ENCODE measurements at places on chromosomes 5 and 9.

- no peak for DNase-seq
Observed at GRCh38 chr9:99735041-99735440, 86.6 kb upstream of the NR4A3 start.

- no peak for DNase-seq
Observed at GRCh38 chr5:57494104-57495098, 11.8 kb upstream of the ACTBL2 start.

DNA sequence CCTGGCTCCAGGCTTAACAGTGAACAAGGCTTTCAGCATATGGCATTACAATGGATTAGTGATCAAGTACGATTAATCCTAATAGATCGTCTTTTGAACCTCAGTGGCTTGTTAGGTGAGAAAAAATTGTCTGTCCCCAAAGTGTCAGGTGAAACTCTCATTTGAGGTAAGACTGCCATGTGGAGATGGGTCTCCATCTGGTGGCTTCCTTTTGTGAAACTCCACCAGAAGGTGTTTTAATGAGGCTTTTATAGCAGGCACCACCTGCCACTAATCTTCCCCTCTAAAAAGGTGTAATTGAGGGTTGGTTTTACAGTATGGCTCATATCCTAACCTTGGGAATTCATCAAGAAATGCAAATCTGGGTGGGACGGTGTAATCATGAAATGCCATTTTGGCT, 471.1 kb upstream of the MPDZ start:
- DNase-seq = no peak

DNA sequence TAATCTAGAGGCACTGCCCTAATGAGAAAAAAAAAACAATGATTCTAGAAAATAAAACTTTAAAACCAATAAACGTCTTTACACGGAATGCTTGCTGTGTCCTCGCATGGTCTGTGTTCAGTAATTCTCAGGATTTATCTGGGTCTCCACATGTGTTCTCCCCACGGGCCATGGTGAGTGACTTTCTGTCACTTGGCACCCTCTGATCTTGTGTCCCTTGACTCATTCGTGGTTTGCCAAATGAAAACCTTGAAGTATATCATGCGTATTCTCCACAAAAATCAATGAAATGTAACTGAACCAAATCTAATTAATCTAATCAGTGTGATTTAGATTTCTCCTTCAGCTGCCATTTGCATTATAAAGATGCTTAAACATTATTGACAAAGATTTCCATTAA, 48.0 kb downstream of the UBE2QL1 start:
- no peak for DNase-seq

DNA sequence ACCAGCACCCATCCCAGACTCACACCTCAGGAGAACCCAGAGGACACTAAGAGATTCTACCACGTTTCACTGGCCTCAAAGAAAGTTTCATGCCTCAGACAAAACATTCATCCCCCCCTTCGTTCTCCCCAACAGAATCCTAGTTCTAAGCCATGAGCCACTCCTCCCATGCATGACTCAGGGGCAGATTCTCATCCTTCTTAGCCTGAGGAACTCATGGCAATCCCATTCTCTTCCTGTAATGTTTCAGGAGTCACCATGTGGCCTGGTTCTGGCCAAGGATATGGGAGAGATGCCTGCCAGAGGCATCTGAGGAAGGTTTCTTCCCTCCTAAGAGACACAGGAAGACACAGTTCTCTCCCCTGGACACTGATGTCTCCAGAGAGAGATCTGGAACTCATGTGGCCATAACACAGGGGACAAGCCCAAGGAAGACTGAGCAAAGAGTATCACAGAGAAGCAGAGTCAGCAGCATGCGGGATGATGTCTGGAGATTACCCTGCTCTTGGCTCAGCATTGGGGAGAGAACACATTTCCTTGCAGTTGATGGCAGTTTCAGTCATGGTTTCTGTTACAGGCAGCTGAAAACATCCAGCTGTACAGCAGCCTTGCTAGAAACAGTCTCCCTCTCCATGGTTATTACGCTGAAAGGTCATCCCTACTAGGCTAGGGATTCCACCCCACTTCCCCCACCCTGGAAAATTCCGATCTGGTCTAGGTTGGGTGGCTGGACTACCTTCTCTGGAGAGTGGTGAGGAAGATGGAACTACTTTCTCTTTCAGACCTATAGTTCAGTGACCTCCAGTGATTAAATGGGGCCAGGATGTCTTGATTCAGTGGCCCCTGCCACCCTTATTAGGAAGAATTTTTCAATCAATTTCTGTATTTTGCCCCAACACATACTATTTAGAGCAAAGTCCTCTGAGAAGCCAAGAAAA, 115.4 kb downstream of the ZNF608 start:
- no peak for DNase-seq

DNA sequence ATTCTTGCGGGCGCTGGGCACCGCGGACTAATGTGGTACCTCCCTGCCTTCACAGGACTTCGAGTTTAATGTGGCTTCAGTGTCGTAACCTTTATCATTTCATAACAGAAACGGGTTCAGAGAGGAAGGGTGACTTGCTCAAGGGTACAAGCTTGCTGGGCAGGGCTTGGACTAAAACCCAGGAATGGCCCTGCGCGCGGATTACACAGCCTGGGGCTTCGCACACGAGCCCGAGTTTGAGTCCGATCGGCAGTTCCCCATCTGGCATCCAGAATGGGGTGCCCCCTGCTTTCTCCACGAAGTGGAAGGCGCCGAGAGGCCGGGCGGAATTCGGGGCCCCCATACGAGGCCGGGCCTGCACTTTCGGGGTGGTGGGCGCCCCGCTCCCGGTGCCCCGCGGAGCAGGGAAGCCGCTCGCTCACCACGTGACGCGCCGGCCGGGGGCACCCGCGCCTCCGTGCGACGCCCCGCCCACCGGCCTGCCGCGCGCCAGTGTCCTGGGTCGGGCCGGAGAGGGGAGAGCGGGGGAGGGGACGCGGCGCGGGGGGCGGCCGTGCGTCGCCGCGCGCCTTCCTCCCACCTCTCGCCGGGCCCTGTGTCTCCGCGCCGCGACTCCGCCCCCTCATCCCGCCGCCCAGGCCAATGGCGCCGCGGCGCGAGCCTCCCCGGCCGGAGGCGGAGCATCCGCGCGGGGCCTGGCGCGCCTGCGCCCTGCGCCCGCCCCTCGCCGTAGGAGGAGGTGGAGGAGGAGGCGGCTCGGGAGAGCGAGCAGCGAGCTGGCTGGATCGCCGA, at the start of gene SET:
SET (plus strand) TSS at position 722 of the 792 bp plus-strand sequence. CDS start 361 bp downstream, outside the sequence.
- DNase-seq = peak; percentile 97

DNA sequence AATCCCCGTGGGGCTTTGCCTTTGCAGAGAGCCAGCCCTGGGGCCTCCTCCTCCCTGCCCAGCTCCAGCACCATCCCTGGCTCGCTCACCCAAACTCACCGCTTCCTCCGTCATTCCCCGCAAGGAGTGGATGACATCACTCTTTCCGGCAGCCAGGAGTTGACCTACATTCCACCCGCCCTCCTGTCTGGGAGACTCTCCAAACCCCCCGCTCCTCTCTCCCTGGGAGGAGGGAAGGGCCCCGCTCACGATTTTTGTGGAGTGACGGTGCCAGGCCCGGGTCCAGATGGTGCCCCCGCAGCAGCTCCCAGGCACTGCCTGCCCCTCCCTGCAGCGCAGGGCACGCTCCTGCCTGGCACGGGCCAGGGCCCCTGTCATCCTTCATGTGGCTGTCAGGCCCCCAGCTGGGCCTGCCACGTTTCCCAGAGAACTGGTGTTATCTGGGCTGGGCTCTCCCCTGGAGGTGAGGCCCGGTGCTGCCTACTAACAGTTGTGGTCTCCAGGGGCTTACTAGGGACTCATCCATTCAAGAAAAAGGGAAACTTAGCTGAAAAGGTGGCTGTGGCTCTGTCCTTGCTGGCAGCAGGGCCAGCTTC, 52.3 kb downstream of the NTNG2 start:
- DNase-seq = no peak

- no peak for DNase-seq
Observed at GRCh38 chr5:150140830-150141229, 14.8 kb downstream of the PDGFRB start.

- no peak for DNase-seq
Observed at GRCh38 chr9:83154821-83155220, 91.9 kb upstream of the RASEF start.

- no peak for DNase-seq
Observed at GRCh38 chr5:175382171-175382570, 61.8 kb downstream of the DRD1 start.

DNA sequence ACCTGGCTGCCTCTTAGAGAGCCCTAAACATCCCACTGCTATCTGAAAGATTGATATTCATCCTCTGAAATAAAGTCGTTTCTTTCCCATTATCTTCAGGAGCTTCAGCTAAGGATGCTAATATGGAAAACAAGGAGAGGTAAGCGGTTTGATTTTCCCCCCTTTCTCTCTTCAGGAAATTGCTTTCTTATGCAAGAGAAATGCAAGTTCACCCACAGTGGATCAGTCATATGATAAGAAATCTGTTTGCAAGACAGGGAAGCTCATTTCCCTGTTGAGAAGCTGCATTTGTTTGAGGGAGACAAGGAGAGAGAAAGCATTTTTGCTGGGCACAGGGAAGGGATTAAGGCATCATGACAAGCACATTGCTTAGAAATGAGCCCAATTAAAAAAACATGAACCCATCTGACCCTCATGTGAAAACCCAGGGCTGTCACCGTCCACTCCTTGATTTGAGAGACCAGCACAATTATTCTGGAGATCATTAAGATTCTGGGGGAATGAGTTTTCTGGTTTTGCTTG, 53.7 kb upstream of the BOD1 start:
- no peak for DNase-seq

DNA sequence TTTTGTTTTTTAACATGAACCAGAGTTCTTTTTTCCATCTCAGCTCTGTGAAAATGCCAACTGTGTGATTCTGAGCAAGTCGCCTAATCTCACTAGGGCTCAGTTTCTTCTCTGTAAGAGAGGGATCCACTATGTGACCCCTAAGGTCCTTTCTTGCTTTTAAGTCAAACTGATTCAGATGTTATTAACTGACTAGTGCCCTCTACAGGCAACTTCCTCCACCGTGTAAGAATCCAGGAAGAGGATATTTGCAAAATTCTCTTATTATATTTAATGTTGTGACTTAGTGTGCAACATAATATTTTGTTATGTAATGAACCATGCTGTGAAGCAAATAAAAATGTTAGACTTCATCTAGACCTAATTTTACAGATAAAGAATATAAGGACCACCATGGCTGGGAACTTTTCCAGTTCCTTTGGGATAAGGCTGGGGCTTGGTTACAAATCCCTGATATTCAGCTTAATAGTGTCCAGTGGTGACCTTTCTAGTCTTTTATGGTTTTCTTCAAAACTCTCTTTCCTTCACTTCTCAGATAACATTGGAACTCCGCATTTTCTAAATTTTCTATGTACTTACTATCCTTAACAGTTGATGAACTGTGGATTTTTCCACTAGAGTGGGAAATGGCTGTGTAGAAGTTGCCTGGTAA, 244.7 kb downstream of the PIK3R1 start:
- no peak for DNase-seq

DNA sequence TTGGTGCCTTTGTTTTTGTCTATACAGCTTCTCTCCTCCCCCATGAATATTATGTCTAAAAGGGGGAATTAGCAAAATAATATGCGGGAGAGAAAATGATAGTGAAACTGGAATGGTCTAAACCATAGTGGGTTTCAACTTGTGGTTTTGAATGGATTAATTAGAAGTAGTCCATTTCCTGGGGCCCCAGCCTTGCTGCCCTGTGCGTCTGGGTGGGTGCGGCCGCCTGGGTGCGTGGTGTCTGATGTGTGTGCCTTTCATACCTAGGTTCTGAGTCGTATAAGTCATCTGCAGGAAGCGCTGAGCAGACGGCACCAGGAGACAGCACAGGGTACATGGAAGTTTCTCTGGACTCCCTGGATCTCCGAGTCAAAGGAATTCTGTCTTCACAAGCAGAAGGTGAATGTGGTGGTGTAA, 120.0 kb upstream of the CACNA1B start:
- no peak for DNase-seq
